ENCODE measurements at places on chromosomes 16 and 17.

- DNase-seq = peak; percentile 51
These were observed 79.6 kb upstream of the ATP2A3 start for GRCh38 chr17:4043862-4044261.

GRCh38 chr17:30858556-30859250 is 26.9 kb downstream of the ATAD5 start:
- DNase-seq = no peak

DNA sequence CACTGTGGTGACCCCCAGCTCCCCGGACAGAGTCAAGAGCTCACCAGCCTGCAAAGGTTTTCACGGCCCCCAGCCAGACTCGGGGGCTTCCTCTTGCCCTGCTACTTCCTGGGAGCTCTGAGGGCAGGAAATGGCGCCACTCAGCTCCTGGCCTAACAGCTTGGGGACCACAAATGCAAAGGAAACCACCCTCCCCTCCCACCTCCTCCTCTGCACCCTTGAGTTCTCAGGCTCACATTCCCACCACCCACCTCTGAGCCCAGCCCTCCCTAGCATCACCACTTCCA is 375 bp upstream of the SPN start:
- no peak for DNase-seq

- DNase-seq = no peak
These were observed 19.9 kb upstream of the FAM20A start for GRCh38 chr17:68621065-68621464.

DNA sequence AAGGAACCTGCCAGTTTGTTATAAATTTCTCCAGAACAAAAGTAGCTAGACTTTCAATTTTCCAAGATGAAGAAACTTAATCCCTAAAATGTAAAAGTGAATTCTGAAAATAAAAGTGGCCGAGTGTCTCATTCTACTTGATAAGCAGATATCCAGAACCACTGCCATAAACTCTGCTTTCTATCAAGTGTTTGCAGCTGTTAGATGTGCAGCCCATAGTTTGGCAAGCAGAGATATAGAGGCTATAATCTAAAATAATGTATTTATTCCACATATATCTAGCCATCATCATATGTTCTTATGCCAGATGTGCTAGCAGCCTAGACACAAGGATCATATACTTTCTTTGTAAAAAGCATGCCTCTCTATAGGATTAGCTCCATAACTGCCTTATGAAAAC is 14.7 kb upstream of the FBXL20 start:
- no peak for DNase-seq

DNA sequence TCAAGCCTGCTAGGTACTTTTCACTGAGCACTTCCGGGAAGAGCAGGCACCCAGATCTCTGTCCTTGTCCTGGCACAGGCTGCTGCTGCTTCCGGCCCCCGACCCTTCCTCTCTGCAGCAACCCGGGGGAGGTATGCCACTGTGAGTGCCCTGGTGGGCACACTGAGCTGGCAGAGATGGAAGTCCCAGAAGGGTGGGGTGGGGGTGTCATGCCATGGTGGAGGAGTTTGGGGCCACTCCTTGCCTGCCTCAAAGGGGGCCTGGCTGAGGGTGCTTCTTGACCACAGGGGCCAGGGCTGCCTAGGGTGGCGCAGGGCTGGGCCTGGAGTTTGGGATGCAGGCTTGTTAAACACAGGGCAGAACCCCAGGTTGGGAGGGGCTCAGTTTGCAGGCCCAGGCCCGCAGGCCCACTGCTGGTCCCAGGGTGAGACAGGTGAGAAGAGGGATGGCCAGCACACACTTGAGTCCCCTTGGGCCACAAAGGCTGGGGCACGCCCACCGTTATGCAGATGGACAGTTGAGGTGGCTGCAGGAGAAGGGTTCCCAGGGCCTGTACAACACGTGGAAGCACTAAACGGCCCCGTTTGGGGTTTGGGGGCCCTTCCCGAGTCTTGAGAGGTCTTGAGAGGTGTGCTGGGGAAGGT is 8.7 kb downstream of the TMEM235 start:
- DNase-seq = no peak

- DNase-seq = no peak
These were observed 4.7 kb downstream of the UQCRC2 start for GRCh38 chr16:21957714-21958346.

- DNase-seq = no peak
These were observed 256.9 kb downstream of the C16orf95 start for GRCh38 chr16:87060034-87060986.

DNA sequence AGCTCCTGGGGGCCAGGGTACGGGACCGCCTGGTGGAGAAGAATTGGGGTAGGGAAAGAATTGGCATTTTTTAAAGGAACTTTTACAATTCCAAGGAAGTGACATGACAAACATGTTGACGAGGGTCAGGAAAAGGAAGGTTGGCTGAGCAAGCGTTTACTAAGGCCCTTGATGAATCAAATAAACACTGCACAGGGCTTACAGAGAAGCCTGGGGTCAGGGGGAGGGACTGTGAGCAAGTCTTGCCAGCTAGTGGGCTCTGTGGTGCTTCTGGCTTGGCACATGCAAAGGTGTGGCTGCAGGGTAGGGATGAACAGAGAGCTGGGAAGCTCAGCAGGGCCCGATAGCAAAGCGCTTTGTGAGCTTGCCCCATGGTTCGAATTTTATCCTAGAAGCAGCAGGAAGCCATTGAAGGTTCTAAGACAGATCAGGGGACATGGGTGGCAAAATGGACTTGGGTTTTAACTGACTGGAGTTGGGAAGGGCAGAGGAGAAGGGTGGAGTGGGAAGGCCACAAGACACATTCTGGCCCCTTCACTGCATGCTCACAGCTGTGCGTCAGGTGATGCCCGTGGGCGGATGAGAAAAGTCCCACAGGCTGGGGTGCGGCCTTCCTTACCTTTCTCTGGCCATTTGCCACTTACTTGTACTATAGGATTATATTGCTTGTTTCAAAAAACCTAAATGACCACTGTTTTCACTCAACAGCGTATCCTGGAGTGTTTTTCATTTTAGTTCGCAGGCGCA is 117.8 kb downstream of the SOCS1 start:
- DNase-seq = no peak

- peak; percentile 2 for DNase-seq
These were observed 66.0 kb upstream of the ZNF423 start for GRCh38 chr16:49921791-49922456.

DNA sequence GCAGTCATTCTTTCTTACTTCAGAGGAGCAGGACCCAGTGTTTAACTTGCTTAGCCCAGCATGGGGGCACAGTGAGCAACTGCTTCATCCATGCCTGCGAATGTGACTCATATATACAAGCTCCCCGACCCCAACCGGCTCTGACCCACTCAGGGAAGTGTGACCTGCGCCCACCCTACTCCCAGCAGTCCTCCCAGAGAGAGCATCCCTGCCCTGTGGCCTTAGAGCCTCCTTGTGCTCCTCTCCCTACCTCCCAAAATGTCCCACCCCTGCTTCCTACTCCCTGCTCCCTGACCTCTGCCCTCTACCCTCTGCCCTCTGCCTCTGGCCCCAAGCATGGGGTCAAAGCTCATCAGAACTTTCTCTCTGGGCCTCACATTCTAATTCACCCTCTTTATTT is 46.9 kb upstream of the DLX4 start:
- no peak for DNase-seq

DNA sequence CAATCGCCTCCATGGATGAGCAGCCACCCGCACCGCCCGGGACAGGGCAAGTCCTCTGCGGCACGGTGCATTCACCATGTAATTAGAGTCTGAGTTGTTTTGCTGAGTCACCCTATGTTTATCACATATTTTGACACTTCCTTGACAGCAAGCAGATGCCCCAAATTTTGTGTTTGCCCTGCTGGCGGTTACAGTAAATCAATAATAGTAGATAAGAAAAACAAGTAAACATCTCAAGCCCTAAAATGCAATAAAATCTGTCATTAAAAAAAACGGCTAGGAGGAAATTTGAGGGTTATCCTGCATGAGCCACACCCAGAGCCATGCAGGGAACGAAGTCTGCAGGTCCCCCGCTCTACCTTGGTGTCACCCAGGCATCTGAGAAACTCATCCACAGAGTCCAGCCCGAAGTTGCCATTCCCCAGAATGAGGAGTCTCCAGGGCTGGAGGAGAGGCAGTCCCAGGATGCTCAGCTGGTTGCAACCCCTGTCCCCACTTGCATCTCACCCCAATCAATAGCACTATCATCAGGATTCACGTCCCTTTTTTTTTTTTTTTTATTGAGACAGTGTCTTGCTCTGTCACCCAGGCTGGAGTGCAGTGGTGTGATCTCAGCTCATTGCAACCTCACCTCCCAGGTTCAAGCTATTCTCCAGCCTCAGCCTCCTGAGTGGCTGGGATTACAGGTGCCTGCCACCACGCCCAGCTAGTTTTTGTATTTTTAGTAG is 16.5 kb upstream of the ST6GALNAC1 start:
- no peak for DNase-seq

GRCh38 chr16:53083119-53083518 is 28.3 kb downstream of the CHD9 start:
- DNase-seq = no peak

DNA sequence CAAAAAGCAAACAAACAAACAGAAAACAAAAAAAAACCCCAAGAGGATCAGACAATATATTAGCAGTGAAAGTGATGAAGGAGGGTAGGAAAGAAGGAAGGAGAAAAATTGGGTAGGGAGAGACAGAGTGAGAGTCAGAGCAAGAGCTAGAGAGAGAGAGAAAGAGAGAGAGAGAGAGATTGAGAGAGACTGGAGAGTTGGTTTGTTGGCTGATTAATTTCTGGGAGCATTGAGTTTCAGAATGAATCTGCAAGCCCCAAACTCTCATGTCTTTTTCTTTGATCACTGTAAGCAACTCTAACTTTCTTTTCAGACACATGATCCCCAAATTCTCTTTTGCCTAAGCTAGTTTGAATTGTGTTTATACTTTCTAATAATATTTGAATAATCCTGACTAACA is 388.1 kb downstream of the SHISA9 start:
- DNase-seq = no peak

DNA sequence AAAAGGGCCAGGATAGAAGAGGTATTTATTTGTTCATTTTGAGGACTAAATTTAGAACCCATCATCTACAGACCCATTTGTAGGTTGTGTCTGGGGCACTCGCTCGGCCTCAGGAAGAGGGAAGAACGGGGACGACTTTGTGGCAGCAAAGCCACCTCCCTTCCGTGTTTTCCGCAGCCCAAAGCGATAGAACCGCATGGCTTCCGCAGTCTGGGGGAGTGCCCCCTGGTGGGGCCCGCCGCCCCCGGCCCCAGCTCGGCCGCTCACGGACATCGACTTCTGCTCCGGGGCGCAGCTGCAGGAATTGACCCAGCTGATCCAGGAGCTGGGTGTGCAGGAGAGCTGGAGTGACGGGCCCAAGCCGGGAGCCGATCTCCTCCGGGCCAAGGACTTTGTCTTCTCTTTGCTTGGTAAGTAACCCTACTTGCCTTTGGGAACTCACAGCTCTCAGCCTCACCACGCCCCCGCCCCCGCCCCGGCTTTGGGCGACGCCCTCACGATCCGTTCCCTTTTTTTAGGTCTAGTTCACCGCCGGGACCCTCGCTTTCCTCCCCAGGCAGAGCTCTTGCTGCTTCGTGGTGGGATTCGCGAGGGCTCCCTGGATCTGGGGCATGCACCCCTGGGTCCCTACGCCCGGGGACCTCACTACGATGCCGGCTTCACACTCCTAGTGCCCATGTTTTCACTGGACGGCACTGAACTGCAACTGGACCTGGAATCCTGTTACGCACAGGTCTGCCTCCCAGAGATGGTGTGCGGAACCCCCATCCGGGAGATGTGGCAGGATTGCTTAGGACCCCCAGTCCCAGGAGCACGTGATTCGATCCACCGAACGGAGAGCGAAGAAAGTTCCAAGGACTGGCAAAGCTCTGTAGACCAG is 681 bp downstream of the TMEM102 start:
- DNase-seq = no peak

All from stimulated activated CD8-positive, alpha-beta memory T cell treated with anti-CD3 and anti-CD28 coated beads, Interleukin-7, amount 100 ng/mL, for 1 hour (primary cell).